ENCODE measurements at places on chromosomes 16 and 17.

DNA sequence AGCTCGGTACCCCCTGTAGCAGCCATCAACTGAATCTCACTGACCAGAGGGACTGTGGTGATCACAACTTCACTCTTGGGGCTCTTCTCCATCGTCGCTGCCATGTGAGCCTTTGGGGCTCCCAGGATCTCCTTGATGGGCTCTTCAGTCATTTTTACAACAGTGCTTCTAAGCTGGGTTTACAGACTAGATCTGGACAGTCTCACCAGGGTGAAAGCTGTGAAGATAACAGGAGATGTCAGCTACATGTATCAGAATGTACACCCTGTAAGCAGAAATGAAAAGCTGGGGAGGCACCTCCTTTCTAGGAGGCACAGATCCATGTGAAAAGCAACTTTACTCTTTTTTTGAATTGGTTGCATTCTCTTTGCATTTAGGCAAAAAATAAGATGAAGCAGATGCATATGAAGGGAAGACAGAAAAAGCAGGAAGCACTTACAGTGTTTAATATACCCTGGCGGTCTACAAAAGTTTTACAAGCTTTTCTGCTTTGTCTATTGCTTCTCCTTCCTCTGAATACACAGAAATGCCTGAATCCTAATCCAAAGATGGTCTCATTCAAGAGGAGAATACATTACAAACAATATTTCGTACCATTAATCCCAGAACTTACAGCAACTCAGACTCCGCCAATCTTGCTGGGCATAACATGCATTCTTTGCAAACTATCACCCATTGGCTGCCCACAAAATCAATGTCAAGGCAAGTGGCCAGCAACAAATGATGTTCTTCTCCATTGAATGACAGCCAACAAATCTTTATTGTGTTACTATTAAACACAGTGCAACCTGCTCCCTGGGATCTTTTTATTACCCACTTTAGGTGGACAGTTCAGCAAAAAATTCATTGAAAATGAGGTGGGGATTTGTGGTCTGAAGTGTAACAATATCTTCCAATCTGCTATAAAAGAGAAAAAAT is 1.5 kb downstream of the TMEM100 start:
- DNase-seq = no peak

- DNase-seq = no peak
Measured at GRCh38 chr17:45073414-45074070, 12.4 kb downstream of the NMT1 start.

GRCh38 chr17:37025847-37026530 is 77.2 kb downstream of the AATF start:
- no peak for DNase-seq

- no peak for DNase-seq
Measured at GRCh38 chr16:89484923-89485679, 5.3 kb downstream of the ANKRD11 start.

- peak; percentile 49 for DNase-seq
Measured at GRCh38 chr16:69131839-69132423, 457 bp downstream of the CHTF8 start.

- no peak for DNase-seq
Measured at GRCh38 chr17:75344666-75345065, 55.4 kb upstream of the SLC25A19 start.

All from activated CD8-positive, alpha-beta memory T cell treated with anti-CD3 and anti-CD28 coated beads for 1 hour (primary cell).